NCI-H460 (cell line): ENCODE measurements at places on chromosomes 4 and X.

- DNase-seq: peak; percentile 3
Observed at GRCh38 chr4:150316332-150317205, 238.3 kb downstream of the DCLK2 start.

GRCh38 chr4:80462621-80463091 lies 127.1 kb downstream of the CFAP299 start:
- DNase-seq: no peak

- no peak for DNase-seq
Observed at GRCh38 chr4:125956276-125956675, 641.5 kb downstream of the FAT4 start.

DNA sequence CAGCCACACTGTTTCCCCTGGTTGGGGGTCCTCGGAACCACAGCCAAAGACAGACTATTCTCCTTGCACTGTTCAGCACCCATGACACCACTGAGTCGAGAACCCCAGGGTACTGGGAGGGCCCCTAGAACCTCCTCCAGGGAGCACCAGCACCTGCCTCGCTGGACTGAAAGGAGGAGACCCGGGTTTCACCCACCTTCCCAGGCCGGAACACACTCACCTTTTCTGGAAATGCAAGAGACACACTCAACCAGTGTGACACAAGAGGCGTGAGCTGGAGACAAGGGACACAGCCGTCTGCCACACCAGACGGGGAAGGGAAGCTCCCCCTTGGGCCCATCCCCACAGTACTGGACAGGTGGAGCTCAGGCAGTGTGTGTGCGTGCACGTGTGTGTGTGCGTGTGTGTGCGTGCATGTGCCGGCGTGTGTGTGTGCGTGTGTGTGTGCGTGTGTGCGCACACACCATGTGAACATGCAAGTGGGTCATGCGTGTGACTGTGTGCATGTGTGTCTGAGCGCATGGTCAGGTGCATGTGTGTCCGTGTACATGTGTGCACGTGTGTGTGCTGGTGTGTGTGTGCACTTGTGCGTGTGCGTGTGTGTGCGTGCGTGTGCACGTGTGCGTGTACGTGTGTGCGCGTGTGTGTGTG lies 128.8 kb upstream of the NKX1-1 start:
- no peak for DNase-seq

DNA sequence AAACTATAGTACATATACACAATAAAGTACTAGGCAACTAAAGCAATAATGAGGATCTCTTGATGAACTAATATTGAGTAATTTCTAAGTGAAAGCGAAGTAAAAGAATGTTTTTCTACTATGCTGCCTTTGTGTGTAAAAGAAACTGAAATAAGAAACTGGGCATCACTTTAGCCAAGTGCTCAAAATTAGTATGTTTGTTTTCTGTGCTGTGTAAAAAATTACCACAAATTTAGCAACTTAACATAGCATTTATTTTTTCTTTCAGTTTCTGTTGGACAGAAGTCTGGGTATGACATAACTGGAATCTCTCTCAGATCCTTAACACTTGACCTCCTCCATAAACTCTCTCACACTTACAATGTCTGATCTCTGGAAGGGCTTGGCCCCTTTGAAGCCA lies 687.1 kb upstream of the MAGEB2 start:
- no peak for DNase-seq

DNA sequence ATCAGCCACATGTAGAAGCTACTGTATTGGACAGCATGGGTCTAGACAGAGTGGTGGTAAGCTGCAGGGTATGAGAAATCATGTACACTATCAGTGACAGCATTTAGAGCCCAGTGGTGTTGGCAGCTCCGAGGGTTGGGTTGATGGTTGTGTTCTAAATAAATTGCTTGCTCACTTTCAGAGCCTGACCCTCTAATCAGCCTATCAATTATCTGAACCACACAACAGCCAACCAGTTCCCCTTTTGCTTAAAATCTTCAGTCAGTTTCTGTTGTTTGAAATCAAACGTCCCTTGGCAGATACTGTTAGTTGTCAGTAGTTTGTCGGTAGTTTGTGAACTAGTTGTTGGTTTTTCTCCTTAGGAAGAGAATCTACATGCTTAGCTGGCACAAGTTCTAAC lies 99.8 kb upstream of the RAI2 start:
- no peak for DNase-seq

GRCh38 chr4:48727666-48728459 lies 52.2 kb downstream of the FRYL start:
- DNase-seq: no peak

GRCh38 chr4:128163177-128164117 lies 102.3 kb downstream of the LARP1B start:
- DNase-seq: peak; percentile 70

DNA sequence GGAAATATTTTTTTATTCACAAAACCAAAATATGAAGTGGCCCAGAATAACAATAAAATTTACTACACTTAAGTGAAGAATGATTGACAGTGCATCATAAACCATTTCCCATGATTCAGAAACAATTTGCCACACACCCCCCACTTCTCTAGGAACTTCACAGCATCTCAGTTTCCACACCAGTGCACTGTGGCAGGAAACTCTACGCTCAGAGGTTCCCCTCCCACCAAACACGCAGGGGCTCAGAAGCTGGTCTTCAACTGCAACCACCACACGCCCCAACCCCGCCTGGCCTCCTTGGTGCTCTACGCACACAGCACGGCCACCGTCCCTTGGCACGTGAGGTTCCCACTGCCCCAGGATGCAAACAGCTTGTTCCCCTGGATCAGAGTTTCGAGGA lies 63.7 kb downstream of the ZFYVE28 start:
- DNase-seq: no peak

DNA sequence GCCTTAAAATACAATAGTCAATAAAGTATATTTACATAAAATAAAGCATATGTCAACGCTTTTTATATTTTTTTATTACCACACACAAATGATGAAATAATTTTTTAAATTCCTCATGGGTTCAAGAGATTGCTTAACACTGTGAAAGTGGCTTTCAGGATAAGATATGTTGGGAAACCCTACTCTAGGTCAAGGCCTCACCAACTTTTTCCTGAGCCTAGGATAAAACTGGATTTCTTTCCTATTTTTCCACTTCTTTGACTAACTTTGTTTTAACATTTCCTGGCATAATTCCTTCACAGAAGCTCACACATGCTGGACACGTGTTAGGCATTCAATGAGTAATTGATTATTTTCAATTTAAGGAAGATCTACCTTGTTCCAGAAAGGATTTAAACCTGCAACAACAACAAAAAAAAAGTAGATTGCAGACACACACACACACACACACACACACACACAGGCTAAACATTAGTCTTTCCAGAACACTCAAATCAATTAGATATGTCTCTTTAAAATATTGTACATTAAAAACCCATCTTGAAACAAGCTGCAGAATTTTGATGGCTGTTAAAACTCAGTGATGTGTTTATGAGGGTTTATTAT lies 9.1 kb downstream of the KLB start:
- DNase-seq: peak; percentile 30

DNA sequence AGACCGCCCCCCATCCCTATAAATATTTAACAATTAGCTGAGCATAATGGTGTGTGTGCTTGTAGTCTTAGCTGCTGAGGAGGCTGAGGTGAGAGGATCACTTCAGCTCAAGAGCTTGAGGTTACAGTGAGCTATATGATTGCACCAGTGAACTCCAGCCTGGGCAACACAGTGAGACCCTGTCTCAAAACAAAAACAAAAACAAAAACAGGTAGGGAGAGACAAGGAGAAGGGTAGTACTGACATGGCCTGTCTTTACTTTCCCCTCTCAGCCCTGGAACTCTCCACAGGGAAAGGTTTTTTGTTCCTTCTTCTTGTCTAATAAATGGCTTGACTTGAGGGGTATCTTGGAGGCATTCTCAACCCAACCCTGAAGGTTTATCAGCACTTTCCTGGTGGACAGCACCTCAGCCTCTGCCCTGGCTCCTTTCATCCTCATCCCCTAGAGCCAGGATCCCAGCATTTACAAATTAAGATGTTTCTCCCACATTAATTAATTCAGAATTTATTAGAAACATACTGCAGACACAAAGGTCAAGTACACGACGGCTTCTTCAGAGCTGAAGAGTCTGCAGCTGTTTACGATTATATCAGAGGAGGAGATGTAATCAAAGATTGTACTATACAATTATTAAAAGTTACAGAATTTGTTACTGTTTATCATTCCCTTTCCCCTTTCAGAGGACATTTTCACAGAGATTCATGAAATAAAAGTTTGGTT lies 131.8 kb downstream of the AFF1 start:
- no peak for DNase-seq

DNA sequence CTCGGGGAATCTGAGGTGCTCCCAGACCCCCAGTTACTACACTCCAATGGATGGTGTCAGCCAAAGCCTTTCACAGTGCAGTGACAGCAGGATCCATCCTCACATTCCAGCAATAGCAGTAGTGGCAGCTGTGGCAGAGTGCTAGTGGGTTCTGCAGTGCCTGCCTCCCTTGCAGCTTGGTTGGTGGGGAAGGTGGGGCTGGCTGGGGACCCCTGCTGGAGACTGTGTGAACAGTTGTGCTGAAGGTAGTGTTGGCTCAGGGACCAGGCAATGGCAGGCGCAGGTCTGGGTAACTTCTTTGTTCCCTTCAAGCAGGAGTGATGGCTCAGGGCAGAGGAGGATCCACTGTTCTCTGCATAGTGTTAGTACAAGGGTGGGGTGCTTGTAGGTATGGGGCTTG lies 343.7 kb upstream of the TRAM1L1 start:
- no peak for DNase-seq

DNA sequence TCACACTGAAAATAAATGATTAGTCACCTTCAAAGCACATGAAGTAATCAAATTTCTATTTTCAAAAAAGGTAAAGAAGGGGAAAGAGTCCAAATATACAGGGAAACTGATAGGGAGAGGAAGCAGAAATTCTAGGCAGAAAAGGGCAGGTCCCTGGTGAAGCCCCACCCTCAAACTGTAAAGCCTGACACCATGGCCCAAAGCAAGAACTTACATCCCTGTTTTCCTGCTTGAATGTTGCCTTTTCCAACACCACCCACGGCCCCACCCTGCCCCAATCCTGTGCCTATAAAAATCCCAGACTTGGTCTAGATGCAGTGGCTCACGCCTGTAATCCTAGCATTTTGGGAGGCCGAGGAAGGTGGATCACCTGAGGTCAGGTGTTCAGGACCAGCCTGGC lies 361.8 kb downstream of the PPP3CA start:
- DNase-seq: no peak

DNA sequence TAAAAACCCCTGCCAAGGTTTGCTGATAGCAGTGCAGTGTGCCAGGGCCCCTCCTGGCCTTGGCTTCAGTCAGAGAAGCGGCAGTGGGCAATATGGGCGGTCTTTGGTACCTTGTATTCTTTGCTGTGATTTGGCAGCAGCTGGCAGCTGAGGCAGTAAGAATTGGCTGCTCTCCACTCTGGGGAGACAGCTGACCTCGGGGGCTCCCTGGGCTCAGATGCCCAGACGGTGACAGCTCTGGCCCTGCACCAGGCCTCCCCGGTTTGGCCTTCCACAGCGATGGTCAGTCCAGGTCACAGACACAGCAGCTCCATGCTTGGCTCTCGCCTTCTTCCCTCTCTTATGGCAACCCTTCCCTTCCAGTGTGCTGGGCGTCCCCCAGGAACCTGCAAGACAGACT lies 330.9 kb downstream of the BCOR start:
- DNase-seq: no peak

- no peak for DNase-seq
Observed at GRCh38 chrX:72060196-72060920, 71.4 kb downstream of the RTL5 start.

DNA sequence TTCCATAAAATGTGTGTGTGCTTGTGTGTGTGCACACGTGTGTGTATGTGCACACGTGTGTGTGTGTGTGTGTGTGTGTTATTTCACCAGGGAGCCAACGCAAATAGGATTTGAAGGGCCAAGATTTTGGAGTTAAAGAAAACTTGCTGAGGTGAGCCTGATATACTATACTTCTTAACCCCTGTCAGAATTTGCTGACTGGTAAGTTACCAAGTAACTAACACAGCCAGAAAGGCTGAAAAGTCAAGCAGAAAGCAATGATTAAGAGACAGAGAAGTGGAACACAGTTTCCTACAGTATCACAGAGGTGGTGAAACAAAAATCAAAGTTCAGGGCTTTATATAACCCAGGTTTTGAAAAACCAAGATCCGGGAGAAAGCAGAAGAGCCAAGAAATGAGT lies 47.6 kb downstream of the GABRA3 start:
- DNase-seq: no peak
